ENCODE measurements at places on chromosomes 11 and 22.

DNA sequence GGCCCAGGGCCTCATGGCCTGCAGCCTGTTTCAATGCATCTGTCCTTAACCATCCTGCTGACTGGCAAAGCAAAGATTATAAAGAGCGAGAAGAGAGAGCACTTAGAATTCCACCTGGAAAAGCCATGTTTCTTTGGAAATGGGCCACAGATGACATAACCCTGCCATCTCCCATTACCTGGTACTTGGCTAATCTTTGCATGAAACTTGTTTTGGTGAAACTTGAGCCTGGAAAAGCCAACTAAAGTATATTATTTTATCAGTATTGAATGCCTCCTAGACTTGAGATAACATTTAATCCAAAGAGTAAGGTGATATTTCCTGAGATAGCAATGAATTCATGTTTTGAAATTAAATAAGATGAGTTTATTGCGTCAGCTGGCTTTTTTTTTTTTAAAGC, 72.6 kb downstream of the NAV2 start:
- H3K36me3 ChIP-seq: no peaks in the 10 kb centered on the region
- no peak overlapping the region for H3K27ac ChIP-seq

- no peaks in the 10 kb centered on the region for H3K27me3 ChIP-seq
- H3K4me3 ChIP-seq: no peak overlapping the region
These were observed 41.4 kb downstream of the AMPD3 start for GRCh38 chr11:10496296-10496936.

GRCh38 chr11:134385774-134386565, 26.1 kb downstream of the B3GAT1 start:
- H3K27me3 ChIP-seq: no peaks in the 10 kb centered on the region
- H3K4me3 ChIP-seq: no peak overlapping the region
- no peak overlapping the region for H3K27ac ChIP-seq
- peaks cover 31% of the 10 kb centered on the region for H3K4me1 ChIP-seq
- DNase-seq: no peak
- peaks cover 83% of the 10 kb centered on the region for H3K36me3 ChIP-seq

GRCh38 chr11:8732324-8732670, 49.7 kb downstream of the RPL27A start:
- peak overlapping the region; percentile 20 for H3K27ac ChIP-seq
- H3K4me1 ChIP-seq: peaks cover 31% of the 10 kb centered on the region
- H3K4me3 ChIP-seq: no peak overlapping the region
- DNase-seq: no peak
- peaks cover 24% of the 10 kb centered on the region for H3K36me3 ChIP-seq
- no peaks in the 10 kb centered on the region for H3K27me3 ChIP-seq

DNA sequence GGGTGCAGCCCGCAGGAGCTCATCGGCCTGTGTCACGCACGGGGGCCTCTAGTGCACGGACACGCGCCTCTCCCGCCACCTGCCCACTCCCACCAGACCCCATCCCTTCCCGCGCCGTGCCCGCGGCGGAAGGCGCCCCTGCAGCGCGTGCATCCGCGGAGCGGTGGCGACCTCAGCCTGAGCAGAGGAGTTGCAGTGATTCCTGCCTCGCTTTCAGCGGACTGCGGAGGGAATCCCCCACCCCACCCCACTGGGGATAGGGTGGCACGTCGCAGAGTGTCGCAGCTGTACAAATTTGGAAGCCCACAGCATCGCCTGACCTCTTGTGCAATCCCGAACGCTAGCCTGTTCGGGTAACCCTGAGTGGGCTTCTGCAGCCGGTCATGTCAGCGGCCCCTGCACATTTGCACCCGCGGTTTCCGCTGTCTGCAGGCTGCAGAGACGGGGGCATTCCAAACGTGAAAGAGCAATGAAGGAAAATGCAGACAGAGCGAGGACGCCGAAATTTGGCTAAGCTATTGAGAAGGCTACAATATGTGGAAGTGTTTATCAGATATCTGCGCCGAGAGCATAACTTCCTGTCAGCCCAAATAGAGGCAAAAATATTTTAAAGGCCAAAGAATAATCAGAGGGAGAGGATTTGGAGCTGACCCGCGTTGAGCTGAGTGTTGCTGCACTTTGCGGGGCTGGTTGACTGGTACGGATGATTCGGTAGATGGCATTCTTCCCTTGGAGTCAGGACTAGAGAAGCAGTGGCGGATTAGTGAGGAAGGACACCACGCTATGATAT, 617 bp upstream of the ARHGAP20 start:
- peak overlapping the region; percentile 89 for H3K27ac ChIP-seq
- H3K36me3 ChIP-seq: no peaks in the 10 kb centered on the region
- peak overlapping the region; percentile 72 for H3K4me3 ChIP-seq
- peaks cover 2% of the 10 kb centered on the region for H3K27me3 ChIP-seq

DNA sequence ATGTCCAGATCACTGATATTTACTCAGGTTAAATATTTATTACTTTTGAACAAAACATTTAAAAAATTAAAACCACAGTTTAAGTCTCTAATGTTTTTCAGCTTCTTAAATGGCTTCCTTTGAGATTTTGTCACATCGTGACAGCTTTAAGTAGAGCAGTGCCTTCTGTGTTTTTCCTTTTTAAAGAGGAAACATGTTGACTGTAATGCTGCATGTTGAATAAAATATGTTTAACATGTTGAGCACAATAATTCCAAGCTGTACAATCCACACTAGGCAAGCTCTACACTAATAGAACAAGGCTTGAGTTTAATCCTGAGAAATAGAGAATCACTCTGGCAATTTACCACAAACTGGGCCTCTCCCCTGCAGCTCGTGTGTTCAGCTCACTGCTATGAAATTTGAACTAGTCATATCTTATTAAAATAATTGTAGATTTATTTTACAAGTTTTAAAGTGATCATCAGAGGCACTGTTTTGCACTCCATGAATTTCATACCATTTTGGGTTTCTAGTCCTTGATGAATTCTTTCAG, 368.3 kb downstream of the SOX6 start:
- no peak overlapping the region for H3K4me3 ChIP-seq
- peaks cover 5% of the 10 kb centered on the region for H3K4me1 ChIP-seq
- DNase-seq: no peak
- no peaks in the 10 kb centered on the region for H3K27me3 ChIP-seq

GRCh38 chr22:46471901-46472721, 65.3 kb downstream of the CELSR1 start:
- H3K4me1 ChIP-seq: peaks cover 5% of the 10 kb centered on the region
- no peaks in the 10 kb centered on the region for H3K27me3 ChIP-seq
- peaks cover 16% of the 10 kb centered on the region for H3K36me3 ChIP-seq
- no peak overlapping the region for H3K27ac ChIP-seq
- H3K4me3 ChIP-seq: no peak overlapping the region
- DNase-seq: no peak

DNA sequence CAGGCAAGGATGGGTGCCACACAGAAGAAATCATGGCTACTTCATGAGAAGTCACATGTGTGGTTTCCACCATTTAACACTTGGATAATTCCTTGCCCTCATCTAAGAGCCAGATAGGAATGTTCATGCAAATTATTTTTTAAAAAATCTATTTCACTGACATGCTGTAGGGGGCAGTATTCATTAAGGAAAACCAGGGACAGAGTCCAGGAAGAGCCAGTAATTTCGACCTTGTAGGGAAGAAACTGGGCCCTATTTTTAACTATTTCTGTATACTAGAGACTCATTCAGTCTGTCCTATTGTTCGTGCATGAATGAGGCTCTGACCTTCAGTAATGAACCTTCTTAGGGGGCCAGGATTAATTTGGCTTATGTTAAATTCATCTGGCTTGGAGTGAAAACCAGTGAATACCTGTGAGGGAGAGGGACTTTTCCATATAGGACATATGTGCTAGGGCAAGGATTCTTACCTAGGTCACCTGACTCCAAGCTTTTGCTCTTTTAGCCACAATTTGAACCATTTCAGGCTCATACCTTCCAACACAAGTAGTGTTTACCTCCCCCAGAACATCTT, 192.7 kb downstream of the NAV2 start:
- no peak overlapping the region for H3K27ac ChIP-seq
- no peak overlapping the region for H3K4me3 ChIP-seq
- H3K36me3 ChIP-seq: no peaks in the 10 kb centered on the region
- peaks cover 2% of the 10 kb centered on the region for H3K4me1 ChIP-seq
- peak; percentile 48 for DNase-seq

DNA sequence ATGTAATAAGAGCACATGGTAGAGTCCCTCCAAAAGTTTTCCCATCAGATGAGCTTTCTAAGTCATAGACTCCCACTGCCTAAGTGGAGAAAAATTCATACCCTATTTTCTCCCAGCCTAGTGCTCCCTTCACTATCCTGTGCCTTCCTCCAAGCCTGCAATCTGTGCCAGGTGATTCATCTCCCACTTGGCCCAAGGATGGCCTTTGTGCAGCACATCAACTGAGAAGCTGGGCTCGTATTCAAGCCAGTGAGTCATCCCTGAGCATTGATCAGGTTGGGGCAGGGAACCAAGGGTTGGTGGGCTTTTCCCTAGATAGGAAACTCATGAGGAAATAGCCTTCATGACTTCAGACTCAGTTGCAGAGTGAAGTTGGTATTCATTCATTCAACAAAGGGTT, 64.6 kb downstream of the PANX1 start:
- DNase-seq: no peak
- H3K36me3 ChIP-seq: no peaks in the 10 kb centered on the region
- no peak overlapping the region for H3K27ac ChIP-seq
- H3K4me1 ChIP-seq: no peaks in the 10 kb centered on the region
- no peak overlapping the region for H3K4me3 ChIP-seq
- no peaks in the 10 kb centered on the region for H3K27me3 ChIP-seq
